Jurkat, Clone E6-1 (cell line): ENCODE measurements at places on chromosomes 3 and 15.

DNA sequence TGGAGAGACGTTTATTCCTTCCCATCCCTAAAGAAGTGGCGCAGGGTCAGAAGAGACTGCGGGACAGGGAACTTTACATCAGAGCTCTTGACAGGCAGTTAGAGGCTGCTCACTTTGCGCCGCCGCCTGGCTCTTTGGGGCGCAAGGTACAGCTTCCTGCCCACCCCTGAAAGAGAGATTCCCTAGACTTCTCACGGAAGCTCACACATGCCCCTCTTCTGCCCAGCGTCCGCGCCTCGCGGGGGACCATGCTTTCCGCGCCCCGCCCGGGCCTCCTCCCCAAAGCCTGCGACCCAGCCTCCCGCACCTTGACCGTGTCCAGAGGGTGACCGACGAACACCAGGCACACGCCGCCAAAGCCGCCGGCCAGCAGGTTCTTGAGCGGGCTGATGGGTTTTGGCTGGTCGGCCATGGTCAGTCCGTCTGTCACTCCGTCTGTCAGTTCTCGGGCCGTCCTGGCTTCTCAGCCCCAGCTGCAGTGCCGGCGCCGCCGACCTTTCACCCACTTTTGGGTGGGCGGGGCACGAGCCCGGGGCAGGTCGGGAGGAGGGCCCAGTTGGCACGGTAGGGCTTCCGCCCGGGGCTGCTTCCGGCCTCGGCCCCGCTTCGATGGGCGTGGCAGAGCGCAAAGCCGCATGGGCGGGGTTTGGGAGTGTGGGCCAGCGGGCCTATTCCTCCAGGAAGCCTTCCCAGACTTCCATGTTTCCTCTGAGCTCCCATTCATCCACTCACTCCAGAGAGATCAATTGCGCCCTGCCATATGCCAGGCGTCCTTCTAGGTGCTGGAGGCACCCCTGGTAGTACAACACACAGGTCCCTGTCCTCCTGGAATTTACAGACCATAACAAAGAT is at the start of gene SLC25A20:
SLC25A20 (minus strand) TSS at position 500 of the 852 bp plus-strand sequence; CDS start at position 412, 88 bp downstream.
- peak; percentile 78 for DNase-seq

DNA sequence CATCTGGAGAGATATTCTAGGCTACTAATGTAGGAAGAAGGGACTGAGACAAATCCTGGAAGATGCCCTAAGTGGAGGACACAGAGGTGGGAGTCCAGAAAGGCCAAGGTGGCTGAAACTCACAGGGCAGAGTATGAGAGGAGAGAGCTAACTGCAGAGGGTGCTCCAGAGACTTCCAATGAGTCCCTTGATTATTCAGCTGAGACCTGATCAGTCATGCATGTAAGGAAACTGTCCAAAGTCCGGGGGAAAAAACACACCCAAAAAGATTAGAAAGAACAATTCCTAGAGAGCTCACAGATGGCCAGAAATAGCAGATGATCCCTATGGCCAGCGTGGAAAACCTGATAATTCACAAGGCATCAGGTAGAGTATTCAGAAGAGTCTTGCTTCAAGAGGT is 18.7 kb upstream of the FOXP1 start:
- no peak for DNase-seq

DNA sequence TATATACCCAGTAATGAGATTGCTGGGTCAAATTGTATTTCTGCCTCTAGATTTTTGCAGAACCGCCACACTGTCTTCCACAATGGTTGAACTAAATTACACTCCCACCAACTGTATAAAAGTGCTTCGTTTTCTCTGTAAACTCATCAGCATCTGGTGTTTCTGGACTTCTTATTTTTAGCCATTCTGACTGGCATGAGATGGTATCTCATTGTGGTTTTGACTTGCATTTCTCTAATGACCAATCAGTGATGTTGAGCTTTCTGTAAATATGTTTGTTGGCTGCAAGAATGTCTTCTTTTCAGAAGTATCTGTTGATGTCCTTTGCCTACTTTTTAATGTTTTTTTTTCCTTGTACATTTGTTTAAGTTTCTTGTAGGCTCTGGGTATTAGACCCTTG is 182.9 kb upstream of the TRIM42 start:
- DNase-seq = no peak

DNA sequence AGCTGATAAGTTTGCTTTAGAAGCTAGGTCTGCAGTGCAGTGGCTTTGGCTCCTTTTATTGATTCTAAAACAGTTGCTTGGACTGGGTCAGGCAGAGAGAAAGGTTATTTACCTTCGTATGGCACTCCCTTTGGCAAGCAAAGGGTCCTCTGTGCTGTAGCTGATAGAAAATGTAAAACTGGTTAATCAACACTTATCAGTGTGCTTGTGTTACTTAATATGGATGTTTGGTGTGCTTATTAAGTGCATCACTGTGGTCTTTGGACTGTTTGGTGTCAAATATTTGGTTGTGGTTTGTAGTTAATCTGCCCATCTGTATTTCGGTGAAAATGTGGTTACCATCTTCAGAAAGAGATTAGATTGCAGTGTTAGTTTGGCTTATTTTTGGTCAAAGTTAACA is 16.0 kb downstream of the UBE2E2 start:
- DNase-seq = peak; percentile 38

- no peak for DNase-seq
Measured at GRCh38 chr15:48416301-48416700, 85.1 kb downstream of the DUT start.

GRCh38 chr3:76965122-76965725 is 74.7 kb upstream of the ROBO2 start:
- no peak for DNase-seq

- DNase-seq = no peak
Measured at GRCh38 chr15:37056177-37057121, 43.9 kb downstream of the MEIS2 start.

- no peak for DNase-seq
Measured at GRCh38 chr3:52813810-52814209, 16.7 kb downstream of the ITIH4 start.

DNA sequence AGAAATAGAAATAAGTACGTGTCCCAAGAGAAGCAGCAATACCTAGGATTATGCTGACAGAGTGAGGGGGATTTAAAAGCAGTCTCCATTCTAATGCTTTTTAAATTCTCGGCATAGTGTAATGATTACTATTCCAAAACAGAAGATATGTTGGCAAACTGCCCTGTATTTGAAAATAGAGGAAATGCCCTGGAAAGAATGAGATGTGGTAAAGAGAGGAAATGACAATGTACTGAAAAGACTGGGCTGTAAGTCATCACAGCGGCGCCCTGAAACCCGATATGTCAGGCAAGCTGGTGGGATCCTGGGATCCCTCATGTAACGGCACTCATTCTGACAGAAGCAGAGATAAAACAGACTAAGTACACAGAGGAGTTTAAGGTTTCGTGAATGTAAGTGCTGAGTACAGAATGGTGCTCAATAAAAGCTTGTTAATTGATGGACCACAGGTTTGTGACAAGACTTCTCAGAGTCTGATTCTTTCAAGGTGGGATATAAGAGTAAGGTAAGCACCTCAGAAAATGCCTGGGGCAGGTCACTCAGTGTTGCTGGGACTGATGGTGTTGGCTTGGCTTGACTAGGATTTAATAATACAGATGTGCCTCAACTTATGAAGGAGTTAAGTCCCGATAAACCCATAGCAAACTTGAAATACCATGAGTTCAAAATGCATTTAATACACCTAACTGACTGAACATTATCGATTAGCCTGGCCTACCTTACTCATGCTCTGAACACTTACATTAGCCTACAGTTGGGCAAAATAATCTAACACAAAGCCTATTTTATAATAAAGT is 91.4 kb downstream of the NFKBIZ start:
- no peak for DNase-seq

- DNase-seq = peak; percentile 23
Measured at GRCh38 chr3:30779686-30780287, 114.7 kb downstream of the GADL1 start.

DNA sequence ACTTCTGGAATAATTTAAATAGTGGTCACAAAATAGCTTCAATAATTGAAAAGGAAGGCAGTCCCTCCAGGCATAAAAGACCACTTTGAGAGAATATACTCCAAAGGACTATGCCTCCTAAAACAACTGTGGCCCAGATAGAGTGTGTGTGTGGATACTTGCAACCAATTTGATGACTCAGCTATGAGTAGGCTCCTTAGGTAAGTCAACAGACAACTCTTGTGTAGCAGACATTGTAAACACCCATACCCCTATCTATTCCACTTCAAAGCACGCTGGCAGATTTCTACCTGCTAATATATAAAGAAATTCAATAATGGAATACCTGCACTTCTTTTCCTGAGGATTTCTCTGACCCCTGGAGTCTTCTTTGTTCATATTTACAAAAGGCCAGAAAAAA is 254.5 kb downstream of the NEK10 start:
- no peak for DNase-seq

DNA sequence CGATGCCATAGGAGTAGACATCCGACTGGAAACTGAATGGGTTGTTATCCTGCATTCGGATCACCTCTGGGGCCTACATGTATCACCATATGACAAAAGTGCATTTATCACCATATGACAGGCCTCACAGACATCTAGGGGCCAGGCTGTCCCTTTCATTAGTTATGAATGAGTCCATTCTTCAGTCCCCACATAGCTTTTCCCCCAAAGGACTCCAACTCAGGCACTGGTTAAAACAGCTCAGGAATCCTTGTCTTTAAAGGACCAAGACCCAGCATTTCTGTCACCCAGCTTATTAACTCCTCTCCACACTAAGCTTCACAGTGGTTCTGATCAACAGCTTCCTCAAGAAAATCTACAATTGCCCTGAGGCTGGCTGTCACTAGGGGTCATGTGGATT is 28.3 kb downstream of the MKRN2 start:
- DNase-seq = no peak

DNA sequence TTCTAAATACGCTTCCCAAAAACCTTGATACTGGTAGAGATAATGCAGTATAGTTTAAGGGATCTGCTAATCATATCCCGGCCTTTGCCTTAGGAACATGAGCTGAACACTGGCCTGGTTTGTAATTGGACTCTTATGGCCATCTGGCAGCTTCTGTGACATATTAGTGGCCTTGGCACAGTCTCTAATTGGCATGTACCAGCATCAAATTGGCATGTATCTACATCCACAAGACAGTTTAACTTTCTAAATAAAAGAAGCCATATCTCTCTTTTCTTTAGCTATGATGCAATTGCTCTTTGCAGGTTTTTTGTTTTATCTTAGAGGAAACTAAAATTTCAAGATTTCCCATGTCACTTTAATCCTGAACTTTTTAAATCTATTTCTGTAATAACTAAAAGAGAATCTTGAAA is 44.6 kb upstream of the FILIP1L start:
- no peak for DNase-seq

GRCh38 chr3:196198771-196199753 is 12.1 kb downstream of the ZDHHC19 start:
- DNase-seq = no peak

GRCh38 chr3:15276028-15276724 is 56.2 kb downstream of the SH3BP5 start:
- peak; percentile 30 for DNase-seq

- DNase-seq = no peak
Measured at GRCh38 chr15:54250326-54250725, 272.1 kb downstream of the UNC13C start.

DNA sequence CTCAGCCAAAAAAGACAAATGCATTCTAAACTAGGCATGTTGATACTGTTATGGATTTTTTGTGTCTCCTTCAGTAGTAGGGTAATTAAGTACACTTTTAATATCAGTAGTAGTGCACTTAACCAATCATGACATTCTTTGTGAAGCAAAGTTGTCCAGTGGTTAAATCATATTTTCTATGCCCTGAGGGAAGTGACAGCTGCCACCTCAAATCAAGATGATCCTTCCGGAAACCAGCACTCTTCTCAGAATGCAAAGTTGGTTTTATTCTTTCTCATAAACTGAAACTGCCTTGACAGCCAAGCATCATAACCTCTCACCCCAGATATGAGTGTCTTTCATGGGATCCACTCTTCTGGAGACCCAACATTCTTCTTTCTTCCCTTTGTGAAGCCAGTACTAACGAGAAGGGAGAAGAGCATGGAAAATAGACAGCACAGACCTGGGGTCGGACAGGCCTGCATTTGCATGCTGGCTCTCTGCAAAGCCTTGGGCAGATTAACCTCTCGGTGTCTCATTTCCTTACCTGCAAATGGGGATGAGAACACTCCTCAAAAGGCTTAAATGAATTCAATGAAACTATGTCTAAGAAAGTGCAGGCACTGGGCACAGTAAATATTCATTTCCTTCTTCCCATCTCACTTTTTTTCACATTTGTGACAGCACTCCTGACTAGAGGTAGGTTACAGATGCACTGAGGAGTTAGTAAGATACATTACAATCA is 13.2 kb downstream of the AAGAB start:
- DNase-seq = no peak

- DNase-seq = peak; percentile 34
Measured at GRCh38 chr15:74978503-74978902, 16.9 kb upstream of the SCAMP5 start.

GRCh38 chr3:66778777-66779176 is 219.3 kb upstream of the KBTBD8 start:
- DNase-seq = no peak

- no peak for DNase-seq
Measured at GRCh38 chr15:80202641-80203360, 49.2 kb downstream of the CTXND1 start.

- DNase-seq = no peak
Measured at GRCh38 chr15:81225161-81225671, 28.5 kb downstream of the IL16 start.

GRCh38 chr3:32813180-32813579 is 4.6 kb upstream of the TRIM71 start:
- DNase-seq = no peak

DNA sequence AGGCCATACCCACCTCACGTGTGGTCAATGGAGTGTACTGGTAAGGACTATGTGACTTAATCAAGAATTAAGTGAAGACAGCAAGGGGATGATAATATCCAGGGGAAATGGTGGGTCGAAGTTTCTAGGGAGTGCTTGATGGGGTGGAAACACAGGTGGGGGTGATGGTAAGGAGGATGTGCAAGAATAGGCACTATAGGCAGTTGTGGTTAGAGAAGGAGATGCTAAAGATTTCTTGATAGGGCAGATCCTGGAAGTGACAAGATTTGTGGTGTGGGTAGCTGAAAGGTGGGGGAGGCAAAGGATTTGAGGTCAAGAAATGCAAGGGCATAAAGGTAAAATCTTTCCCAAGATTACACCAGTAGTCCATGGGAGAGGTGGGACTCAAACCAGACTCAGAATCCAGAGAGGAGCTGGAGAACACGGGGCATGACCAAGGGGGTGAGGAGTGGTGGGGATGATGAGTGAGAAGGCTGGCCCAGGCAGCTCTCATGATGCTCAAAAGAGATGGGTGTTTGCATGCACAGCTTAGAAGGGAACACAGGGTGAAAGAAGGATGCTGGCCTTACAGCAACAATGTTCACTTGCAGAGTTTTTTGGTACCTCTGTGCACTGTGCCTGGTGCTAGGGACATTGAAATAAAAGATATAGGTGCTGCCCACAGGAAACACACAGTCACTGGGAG is 78.4 kb downstream of the CCR1 start:
- peak; percentile 75 for DNase-seq

- no peak for DNase-seq
Measured at GRCh38 chr3:22748453-22749045, 454.6 kb upstream of the UBE2E2 start.
